NCI-H748 treated with DMSO at 0.1 percent for 48 hours (cell line): ENCODE measurements at places on chromosomes 4 and X.

DNA sequence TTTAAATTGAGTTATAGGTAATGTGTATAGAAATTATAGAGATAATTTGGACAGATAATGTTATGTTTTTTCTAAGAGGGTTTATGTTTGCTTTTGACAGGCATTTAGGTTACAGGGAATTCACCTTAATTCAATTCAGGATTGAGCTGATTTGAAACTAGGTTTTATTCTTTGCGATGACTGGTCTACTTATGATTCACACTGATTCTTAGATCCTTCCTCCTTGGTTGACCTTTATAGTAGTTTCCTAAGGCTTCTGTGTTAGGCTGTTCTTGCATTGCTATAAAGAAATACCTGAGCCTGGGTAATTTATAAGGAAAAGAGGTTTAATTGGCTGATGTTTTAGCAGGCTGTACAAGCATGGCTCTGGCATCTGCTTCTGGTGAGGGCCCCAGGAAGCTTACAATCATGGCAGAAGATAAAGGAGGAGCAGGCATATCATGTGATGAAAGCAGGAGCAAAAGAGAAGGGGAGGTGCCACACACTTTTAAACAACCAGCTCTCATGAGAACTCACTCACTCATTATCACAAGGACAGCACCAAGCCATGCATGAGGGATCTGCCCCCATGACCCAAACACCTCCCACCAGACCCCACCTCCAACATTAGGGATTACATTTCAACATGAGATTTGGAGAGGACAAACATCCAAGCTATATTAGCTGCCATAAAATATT lies 155.0 kb upstream of the SFRP2 start:
- no peak for DNase-seq

GRCh38 chrX:80306007-80306406 lies 114.2 kb upstream of the TENT5D start:
- no peak for DNase-seq

GRCh38 chrX:1493412-1493811 lies 40.7 kb upstream of the ASMTL start:
- DNase-seq, result no peak

GRCh38 chr4:6856391-6856790 lies 53.2 kb upstream of the TBC1D14 start:
- no peak for DNase-seq

DNA sequence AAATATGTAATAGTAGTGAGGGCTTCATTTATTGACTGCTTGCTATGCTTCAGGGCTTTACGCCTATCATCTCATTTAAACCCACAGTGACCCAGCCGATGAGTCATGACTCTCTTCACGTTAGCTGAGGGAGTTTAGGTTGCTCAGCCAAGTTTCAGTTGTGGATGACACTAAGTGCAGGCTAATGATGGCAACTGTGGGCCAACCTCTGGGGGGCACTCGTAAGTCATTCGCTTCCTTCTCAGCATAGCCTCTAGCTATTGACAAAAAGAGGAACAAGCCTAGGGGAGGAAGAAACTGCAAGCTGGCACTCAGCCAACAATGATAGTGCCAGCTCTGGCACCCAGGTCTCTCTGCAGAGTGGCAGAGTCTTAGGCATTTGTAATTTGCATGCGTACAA lies 325.0 kb downstream of the ARHGAP10 start:
- DNase-seq, result no peak

- DNase-seq, result no peak
Measured at GRCh38 chr4:123353656-123354055, 42.9 kb upstream of the SPRY1 start.

DNA sequence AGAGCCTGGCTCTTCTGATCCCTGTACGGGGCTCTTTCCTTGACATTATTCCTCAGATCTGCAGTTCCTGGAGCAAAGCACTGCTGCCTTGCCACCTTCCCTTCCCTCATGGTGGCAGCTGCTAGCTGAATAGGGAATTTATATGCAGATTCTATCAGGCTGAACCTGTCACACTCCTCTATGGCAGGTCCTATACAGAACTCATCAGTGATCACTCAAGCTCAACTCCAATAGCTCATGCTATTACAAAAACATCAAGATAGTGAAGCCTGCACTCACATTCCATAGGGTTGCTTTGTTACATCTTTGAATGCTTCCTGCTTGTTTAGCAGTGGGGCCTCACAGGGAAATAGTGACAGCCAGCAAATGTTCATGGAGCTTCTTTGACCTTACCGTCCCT lies 71.7 kb downstream of the SLC2A9 start:
- DNase-seq, result no peak

- no peak for DNase-seq
Measured at GRCh38 chr4:187632260-187632995, 363.1 kb upstream of the ZFP42 start.

DNA sequence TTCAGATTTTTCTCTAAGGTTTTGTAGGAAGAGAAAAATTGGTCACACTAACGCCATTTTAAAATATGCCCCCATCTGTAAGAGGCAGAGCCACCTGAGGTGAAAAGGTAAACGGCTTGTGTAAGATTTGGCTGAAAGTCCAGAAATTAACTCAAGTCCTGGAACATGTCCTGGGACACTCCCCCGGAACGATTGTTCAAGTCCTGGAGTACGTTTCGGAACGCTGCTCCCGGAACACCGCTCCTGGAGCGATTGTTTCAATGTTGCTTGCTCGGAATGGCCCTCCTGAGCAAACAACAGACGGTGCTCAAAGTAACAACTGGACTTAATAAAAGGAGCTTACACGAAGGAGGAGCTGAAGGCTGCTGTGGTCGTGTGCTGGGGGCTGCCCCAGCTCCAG lies 796.5 kb upstream of the SLIT2 start:
- no peak for DNase-seq

GRCh38 chrX:14712096-14712495 lies 160.8 kb downstream of the FANCB start:
- DNase-seq, result no peak

GRCh38 chr4:145618210-145618931 lies 814 bp upstream of the MMAA start:
- DNase-seq, result no peak

DNA sequence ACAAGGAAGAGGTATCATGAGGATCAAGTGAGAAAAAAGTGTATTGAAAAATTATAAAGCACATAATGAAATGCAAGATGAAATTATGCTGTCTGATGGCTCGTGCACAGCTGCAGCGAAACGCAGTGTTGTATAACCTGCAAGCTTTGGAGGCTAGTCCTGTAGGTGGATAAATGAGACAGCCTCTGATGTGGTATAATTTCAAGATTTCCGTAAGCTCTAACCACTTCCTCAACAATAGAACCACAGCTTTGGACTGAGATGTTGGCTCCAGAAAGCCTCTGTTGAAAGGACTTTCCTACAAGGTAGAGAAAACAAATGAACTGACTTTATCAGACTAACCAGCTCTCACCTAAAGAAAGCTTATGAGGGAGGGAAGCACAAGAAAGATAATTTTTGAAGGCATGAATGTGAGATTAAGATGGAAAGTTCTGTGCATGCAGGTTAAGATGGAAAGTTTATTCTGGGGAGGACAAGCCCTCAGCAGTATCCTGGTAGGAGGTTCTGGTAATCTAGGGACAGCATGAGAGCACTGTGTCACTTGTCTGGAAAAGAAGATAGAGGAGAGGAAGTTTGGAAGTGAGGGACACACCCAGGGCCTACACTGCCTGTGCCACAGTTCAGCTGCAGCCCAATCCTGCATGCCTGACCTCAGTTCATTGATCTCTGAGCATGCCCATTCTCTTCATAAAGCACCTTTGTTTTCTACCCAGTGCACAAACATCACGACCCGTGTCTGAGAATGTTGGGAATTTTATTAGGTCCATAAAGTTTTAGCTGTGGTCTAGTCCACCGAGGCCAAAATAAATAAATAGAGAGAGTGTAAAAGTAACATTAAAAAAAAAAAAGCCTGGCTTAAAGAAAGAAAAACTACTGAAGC lies 161.5 kb upstream of the SFRP2 start:
- DNase-seq, result no peak

GRCh38 chr4:141771889-141772830 lies 135.8 kb downstream of the IL15 start:
- no peak for DNase-seq

- no peak for DNase-seq
Measured at GRCh38 chr4:36824682-36825081, 419.9 kb upstream of the NWD2 start.

DNA sequence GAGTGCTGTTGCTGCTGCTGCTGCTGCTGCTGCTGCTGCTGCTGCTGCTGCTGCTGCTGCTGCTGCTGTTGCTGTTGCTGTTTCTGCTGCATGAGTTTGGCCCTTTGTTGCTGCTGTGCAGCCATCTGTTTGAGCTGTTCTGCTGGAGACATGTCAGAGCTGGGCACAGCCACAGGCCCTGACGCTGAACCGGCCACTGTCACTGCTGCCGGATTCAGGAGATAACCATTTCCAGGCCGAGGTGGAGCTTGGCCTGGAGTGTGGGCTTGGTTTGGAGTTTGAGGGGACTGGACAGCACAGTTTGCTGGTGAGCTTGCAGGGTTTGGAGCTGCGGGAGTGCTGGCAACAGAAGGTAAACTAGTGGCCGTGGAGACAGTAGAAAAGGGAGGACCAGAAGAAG lies 224.3 kb downstream of the MGST2 start:
- no peak for DNase-seq

DNA sequence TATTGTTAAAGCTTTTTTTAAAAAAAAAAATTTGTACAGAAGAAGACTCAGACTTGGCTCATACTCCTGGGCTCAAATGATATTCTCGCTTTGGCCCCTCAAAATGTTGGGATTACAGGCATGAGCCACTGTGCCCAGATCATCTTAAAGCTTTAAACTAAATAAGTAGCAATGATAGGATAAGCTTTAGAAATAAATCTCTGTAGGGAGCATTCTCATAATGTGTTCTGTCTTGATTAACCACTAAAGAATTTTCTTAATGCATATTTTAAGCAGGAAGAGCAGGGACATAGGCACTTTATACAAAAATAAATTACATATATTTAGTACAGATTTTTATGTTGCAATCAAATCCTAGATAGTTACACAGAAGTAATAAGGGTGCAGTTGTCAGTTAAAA lies 667.2 kb downstream of the GRID2 start:
- no peak for DNase-seq

DNA sequence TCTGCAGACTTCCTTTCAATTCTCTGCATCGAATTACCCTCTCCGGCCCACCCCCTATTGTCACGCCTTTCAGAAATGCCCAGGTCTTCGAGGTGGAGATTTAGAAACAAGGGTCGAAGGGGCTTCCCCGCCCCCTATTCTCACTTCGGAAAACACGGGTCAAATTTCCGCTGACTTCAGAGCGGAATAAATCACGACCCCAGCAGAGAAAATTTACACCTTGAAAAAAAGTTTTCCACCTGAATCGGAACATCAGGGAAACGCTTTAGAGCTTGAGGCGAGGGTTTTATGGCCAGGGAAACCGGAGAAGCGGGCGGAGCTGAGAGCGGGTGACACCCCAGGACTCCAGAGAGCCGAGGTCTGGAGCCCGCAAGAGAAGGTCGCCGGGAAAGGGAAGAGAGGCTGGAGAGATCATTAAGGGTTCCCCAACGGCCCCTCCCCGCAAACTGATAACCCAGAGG lies 1.6 kb downstream of the SHISA3 start:
- no peak for DNase-seq
